ENCODE measurements at places on chromosomes 5 and 9.

- DNase-seq: peak; percentile 66
Measured at GRCh38 chr5:54844905-54845566, 140.4 kb downstream of the ESM1 start.

DNA sequence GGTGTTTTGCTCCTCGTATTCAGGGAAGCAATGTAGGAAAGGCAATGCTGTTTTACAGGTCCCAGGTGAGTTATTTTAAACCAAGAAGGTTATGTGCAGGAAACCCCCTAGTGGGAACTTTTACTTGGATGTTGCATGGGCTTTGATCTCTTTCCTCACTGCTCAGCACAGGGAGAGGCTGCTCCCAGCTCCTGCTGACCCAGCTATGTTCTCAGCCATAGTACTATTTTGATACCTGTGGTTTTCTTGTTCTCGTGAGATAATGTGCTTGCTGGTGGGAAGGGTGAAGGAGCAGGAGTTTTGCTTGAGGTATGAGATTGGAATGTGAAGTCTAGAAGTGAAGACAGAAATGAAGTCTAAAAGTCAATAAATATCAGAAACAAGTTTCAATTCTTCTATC is 265.6 kb upstream of the FBXL7 start:
- no peak for DNase-seq

DNA sequence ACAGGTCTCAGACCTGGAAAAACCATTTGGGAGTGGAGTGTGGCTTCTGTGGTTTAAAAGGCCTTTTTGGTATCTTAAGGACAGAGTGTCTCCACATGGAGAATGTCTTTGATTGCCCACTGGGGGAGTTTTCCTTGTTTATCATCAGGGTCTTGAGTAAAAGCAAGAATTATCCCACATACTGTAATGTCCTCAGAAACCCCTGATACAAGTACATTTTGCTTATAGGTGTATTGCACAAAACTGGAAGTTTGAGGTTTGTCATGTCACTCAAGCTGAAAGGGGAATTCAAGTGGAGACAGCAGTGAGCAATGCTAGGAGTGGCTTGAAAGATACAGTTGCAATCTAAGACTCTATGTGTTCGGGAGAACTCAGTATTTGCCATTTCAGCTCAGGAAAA is 62.7 kb upstream of the GRAMD2B start:
- no peak for DNase-seq

DNA sequence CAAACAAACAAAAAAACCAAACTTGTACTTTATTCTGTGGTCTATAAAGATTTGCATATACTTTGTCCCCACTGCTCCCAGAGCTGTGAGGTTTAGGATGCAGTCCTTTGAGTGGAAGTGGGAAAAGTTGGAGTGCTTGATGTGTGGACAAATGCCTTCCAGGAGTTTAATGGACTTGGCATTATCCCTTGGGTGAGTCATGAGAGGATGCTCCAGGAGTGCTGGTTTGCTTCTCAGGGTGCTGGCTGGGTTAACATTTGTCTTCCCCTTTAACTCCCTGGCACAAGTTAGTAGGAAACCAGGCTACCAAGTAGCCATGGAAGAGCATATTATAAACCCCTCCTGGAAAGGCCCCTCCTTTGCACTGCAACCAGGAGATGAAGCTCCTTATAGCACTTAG is 417.4 kb upstream of the RIOK2 start:
- DNase-seq: no peak

DNA sequence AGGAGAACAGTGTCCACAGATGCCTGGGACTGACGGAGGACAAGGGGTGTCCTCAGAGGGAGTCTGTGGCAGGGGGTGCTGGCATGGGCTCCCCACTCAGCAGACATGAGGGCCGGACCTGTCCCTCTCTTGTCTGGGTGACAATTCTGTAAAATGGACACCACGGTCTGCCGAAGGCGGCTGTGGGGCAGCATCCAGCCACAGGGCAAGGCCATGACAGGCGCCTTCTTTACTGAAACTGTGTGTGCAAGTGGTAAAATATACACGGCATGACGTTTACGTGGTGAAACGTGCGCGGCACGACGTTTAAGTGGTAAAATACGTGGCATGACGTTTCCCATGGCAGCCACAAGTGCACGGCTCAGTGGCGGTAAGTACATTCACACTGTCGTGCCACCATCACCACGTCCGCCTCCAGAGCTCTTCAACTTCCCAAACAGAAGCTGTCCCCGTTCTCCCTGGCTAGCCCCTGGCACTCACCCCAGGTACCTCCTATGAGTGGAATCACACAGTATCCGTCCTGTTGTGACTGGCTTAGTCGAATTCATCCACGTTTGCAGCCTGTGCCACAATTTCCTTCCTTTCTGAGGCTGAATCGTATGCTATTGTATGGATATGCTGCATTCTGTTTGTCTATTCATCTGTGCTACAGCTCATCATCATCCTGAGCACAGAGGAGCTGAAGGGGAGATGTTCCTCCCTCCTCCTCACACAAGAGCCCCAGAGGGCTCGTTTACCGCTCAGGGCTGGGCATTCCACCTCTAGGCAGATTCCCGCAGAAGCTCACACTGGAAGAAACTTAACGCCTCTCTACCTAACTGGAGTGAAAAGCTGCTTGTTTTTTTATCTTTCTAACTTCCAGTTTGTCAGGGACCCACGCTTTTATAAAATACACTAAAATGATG is 52.5 kb downstream of the COL23A1 start:
- DNase-seq: no peak

GRCh38 chr5:122954719-122955118 is 81.8 kb downstream of the PPIC start:
- no peak for DNase-seq

GRCh38 chr5:81506900-81507588 is 113.1 kb upstream of the ACOT12 start:
- peak; percentile 90 for DNase-seq

DNA sequence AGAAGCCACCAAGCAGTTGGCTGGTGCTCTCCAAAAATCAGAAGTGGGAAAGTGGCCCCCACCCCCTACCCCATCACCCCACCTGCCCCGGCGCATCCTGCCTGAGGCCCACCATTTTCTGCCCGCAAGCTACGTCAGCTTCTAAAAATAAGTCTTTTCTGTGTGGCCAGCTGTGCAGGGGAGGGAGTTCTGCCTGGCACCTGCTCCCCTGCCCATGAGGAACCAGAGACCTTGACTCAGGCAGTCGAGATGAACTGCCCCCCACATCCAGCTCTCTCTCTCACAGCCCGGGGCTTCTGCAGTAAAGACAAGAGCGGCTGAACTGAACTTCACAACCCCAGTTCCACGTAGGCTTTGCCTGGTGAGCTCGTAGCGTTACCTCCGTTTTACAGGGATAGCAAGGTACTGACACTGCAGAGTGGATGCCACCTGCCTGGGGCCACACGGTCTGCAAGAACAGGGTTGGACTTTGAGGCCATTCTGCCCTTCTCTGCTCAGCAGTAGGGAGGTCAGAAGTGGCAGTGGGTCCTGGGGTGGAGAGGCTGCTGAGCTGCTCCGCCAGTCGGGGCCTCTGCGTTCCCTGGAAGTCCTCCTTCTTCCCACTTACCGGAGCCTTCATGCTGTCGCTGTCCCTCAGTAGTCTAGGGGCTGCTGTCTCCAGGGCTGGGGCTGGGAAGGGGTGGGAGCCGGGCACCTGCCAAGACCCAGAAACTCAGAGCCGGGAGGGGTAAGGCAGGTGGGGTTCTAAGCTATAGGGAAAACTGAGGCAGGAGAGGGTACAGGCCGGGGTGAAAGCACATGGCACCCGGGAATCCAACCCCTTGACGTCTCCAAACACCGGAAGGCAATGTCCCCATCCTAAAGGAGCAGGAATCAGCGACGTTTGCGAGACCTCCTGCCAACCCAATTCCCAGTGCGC is 781 bp downstream of the ST6GALNAC4 start:
- no peak for DNase-seq

- peak; percentile 63 for DNase-seq
Measured at GRCh38 chr5:119537704-119538103, 85.4 kb downstream of the HSD17B4 start.

DNA sequence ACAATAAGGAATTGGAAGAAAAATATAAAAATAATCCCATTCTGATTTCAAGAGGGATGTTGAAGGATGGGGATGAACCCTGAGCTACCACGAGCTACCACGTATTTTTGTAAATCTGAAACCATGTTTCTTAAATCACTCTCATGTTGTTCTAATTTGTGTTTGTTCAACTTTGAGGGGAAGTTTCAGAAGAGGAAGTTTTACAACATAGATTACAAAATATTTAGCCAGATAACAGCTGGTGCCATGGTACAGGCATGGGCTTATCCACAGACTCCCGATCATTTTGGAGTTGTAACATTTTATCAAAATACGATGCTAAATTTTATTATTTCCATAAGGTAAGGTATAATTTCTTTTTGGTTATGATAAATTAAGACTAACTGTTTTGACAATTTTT is 15.2 kb downstream of the CCDC125 start:
- DNase-seq: no peak

DNA sequence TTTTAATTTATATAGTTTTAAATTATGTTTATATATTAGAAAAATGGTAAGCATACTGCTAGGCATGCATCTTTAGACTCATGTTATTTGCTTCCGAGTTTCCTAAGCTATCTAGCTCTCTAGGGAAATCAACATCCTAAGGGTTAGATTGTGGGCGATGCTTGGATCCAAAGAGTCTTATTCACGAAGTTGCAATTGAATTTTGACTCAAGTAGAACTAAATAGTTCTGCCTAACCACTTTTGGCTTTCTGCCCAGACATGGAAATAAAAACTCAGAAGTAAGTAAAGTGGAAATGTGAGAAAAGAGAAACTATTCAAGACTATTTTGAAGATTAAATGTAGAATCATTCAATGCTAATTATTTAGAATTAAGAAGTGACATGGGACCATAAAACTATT is 440.4 kb downstream of the CDH18 start:
- DNase-seq: no peak

Data from kidney capillary endothelial cell (primary cell).